D341Med (cell line): ENCODE measurements at places on chromosomes 2 and 18.

- DNase-seq: no peak
These were observed 36.6 kb downstream of the TMEM177 start for GRCh38 chr2:119715409-119716283.

GRCh38 chr2:215657844-215658243, 222.0 kb upstream of the FN1 start:
- no peak for DNase-seq

- DNase-seq: no peak
These were observed 9.6 kb upstream of the MYCN start for GRCh38 chr2:15930589-15931318.

DNA sequence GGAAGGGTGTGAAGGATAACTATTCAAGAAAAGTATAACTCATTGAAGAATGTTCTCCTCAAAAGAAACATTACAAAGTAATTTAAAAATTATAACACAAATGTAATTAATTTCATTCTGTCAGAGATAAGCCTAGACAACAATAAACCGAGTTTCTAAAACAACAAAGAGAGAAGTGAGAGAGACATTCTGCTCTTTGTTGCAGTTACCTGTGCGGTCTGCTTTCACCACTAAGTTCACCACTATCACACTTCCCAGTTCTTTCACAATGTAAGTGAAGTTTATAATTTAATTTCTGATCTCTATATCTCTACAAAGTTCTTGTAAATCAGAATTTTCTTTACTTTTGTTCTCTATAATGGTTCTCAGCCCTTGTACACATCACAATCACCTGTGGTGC, 76.3 kb upstream of the FRZB start:
- DNase-seq: no peak

GRCh38 chr2:120831891-120832290, 96.2 kb downstream of the GLI2 start:
- DNase-seq: no peak

- DNase-seq: no peak
These were observed 55.7 kb downstream of the ITSN2 start for GRCh38 chr2:24304631-24305030.

DNA sequence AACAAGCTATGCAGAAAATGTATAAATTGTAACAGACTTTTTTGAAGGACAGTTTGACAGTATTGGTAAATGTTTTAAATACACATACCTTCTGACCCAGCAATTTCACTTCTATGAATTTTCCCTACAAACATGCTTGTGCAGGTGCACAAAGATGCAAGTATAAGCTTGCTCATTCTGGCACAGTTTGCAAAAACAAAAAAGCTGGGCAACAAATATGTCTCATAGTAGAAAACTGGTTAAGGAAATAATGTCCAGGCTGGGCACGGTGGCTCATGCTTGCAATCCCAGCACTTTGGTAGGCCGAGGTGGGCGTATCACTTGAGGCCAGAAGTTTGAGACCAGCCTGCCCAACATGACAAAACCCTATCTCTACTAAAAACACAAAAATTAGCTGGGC, 96.9 kb upstream of the NEDD4L start:
- no peak for DNase-seq

GRCh38 chr2:44692821-44693220, 248.7 kb upstream of the SIX3 start:
- no peak for DNase-seq

- no peak for DNase-seq
These were observed 527.1 kb upstream of the NRXN1 start for GRCh38 chr2:51559026-51559425.

- no peak for DNase-seq
These were observed 210.1 kb downstream of the NDUFA10 start for GRCh38 chr2:239814861-239815601.

DNA sequence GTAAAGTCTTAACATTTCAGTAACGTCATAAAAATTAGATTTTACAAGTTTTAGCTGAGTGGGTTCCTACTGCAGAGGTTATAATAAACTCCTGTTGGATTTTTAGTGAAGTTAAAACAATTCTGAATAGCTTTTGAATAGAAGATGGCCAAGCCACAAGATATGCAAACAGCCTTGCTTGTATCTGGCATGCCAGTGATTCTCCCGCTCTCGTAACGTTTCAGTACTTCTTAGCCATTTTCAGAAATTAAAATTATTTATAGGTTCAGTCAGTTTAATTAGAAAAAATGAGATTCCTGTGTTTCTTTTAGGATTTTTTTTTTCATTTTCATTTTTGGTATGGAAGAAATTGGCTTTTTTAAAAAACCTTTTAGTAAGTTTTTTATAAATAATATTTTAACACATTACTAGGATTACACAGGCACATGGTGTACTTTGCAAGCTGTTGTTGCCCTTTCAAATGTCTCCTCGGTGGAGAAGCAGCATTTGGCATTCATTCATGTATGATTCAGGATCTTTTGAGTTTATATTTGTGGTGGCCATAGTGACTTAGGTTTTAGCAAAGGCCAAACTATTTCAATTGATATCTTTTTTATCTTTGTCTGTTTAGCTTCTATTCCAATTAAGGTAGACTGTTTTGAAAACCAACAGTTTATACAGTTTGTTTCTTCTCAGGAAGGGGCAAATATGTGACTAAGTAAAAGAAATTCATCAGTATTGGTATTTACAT, 30.6 kb upstream of the RND3 start:
- no peak for DNase-seq

GRCh38 chr2:106282462-106283170, 88.5 kb upstream of the UXS1 start:
- DNase-seq: no peak
